ENCODE measurements at places on chromosomes 16 and 17. TPM values are rescaled to one million over a fixed set of nuclear protein-coding genes. Genes with fewer than 3 reads are reported as not detected.

The UNC45B gene
- total RNA-seq = not detected

The CCL4 gene
- total RNA-seq = not detected

The SNAI3 gene
- 0.05 TPM for total RNA-seq

GRCh38 chr16:2324296-2324859, 16.1 kb downstream of the ABCA3 start:
- DNase-seq = no peak

- DNase-seq = no peak
Measured at GRCh38 chr16:17213025-17213424, 257.7 kb downstream of the XYLT1 start.
